ENCODE measurements at places on chromosomes 6 and 20.

GRCh38 chr6:170461556-170462365 is 91.3 kb downstream of the PSMB1 start:
- no peak for DNase-seq

DNA sequence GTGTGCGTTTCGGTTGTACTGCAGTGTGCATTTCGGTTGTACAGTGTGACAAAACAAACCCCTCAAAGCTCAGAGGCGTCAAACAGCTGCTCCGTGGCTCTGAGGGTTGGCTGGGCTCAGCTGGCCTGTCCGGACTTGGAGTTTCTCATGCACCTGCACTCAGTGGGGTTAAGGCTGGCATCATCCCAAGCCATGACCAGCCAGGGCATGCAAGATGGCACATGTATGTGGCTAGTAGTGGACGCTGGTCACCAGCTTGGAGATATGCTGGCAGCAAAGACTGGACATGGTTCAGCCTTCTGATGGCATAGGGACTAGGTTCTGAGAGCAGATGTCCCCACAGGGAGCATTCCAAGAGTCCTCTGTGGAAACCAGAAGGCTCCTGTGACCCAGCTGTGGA is 187.2 kb downstream of the CDH4 start:
- no peak for DNase-seq

DNA sequence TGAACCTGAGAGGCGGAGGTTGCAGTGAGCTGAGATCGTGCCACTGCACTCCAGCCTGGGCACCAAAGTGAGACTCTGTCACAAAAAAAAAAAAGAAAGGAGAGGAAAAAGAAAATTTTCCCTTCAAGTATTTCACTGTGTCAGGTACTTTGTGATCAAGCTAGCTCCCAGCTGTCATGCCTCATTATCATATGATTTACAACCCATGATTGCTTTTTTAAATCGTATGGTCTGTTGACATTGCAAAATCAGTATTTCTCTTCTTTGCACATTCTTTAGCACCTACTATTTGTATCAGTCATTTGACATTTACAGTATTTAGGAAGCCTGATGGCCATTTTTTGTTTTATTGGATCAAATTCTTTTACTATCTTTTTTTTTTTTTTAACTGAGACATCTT is 22.4 kb downstream of the SASH1 start:
- no peak for DNase-seq

DNA sequence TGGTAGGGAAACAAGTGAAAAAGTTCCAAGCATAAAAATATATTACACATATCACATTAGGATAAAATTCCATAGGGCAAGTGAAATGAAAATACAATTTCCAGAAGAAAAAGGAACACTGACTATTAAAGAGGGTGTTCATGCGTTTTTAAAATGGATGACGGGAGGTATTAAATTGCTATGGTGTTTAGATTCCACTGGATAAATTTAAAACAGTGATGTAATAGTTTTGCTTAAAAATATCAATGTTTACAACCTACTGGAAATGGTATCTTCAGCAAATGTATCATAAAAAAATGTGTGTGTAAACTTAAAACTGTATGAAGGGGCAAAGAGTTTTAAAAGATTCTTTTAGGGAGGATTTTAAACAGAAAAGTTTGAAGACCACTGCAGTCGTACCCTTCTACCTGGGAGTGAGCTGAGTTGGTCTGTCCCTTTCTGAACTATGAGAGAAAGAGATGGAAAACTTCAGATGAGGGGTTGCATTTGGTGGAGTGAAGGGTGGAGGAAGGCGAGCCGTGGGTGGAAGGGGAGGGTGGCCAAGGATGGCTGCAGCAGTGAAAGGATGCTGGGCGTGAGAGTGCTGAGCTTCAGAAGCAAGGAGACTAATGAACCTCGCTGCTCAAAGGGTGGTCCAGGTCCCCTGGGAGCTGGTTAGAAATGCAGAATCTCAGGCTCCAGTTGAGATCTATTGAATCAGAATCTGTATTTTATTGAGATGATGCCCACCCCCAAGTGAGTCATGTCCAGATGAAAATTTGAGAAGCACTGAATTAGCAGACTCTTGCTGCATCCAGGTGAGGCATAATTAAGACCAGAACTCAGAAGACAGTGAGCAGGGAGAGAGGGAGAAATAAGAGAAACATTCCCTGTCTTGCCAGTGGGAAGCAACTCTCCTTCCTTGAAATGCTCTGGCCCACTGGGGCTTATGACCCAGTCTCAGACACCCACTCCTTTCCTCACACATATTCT is 54.5 kb upstream of the MRPS10 start:
- DNase-seq = no peak

DNA sequence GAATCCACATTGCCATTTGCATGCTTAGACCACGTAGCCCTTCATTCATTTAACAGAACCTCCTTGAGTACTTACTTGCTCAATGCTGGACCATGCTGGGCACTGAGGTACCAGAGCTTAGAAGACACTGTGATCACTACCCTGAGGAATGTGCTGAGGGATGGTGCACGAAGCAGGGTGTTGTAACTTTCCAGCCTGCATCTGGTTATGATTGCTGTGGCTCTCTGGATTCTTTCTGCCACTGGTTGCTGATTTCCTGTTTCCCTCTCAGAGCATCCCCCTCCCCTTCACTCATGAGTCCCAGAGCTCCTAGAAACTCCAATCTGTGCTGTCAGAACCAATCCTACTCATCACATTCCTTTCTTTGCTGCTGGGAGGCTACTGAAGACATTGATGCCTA is 537.4 kb downstream of the PTPRT start:
- DNase-seq = no peak

- no peak for DNase-seq
Measured at GRCh38 chr20:52191916-52192718, 538 bp upstream of the ZFP64 start.

- DNase-seq = no peak
Measured at GRCh38 chr6:90989763-90990162, 402.9 kb upstream of the MAP3K7 start.

GRCh38 chr20:36881888-36882287 is 6.0 kb downstream of the TLDC2 start:
- DNase-seq = no peak

DNA sequence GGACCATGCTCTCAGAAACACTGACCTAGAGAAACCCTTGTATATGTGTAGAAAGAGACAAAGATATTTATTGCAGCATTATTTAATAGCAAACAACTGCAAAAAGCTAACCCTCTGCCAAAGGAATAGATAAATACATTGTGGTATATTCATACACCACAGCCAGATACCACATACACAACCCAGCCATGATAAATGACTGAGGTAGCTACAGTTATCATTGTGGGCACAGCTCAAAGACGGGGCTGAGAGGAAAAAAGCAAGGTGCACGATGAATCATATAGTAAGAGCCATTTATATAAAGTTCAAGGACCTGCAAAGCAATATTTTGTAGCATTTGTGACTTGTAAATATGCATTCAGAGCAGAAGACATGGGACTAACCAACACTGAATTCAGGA is 30.8 kb downstream of the RSPO4 start:
- DNase-seq = no peak

DNA sequence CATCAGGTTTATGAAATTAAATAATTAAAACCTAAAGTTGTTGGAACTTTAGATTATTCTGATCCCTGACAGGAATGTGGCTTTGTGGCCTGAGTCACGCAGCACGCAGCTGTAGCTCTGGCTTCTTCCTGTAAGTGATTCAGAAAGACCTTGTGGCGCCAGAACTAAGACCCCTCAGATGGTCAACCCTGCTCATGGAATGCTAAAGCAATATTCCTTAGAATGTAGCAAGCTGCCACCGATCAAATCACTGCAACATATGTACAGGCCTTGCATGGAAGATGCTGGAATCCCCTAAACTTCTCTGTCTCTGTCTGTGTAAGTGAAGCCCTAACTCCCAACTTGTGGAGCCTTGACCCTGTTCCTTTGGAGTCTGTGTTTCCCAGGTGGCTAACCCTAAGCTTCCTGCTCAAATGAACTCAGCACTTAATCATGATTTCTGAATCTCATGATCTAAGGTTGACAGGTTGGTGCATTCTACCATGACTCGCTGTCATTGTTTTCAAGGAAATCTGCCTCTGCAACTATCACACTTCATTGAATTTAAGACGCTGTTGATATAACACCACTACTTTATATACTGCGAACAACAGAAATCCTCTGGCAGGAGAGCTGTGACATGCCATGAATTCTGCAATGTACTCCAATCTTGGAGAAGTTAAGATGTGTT is 111.2 kb upstream of the CST7 start:
- DNase-seq = no peak

DNA sequence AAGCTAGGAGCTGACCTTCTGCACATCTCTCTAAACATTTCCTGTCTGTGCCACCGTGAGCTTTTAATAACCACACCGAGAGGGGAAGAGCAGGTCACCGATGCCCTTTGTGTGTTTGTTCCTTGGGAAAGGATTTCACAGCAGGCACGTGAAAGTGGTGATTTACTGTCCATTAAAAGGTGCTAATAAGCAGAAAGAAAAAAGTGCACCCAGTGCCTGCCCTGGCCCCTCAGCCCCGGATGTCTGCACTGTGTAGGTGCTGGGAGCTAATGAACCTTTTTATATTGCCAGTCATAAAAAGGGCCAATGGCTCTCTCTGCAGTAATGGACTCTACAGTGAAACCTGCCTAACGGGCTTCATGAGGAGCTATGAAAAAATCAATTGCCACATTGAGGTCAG is 312.6 kb downstream of the C6orf118 start:
- no peak for DNase-seq

- no peak for DNase-seq
Measured at GRCh38 chr20:46154305-46154704, 36.2 kb downstream of the CD40 start.

GRCh38 chr6:79954849-79955248 is 7.5 kb upstream of the ELOVL4 start:
- no peak for DNase-seq

GRCh38 chr6:122276637-122277036 is 122.8 kb upstream of the HSF2 start:
- DNase-seq = no peak

GRCh38 chr6:111482188-111482958 is 645 bp downstream of the REV3L start:
- DNase-seq = peak; percentile 18

DNA sequence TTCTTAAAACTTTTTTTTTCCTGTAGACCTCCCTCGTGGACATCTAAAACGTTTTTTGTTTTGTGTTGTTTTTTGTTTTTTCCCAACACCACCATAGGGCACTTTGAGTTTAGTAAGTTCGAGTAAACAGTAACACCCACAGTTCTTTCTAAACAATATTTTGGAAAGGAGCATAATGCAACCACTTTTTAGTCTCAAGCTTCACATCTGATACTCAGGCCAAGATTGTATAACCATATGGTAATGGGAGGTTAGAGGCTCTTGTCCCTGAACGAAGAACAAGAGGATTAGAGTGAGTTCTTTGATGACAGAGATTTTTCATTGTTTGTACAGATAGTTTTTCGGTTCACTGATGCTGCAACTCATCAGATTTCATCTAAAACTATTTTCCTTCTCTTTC is 144.6 kb downstream of the MTHFD1L start:
- no peak for DNase-seq

- no peak for DNase-seq
Measured at GRCh38 chr6:82988930-82989351, 76.7 kb downstream of the UBE3D start.

- no peak for DNase-seq
Measured at GRCh38 chr6:143700684-143701348, 23.1 kb downstream of the PHACTR2 start.

- no peak for DNase-seq
Measured at GRCh38 chr6:42428326-42429041, 23.2 kb downstream of the TRERF1 start.

DNA sequence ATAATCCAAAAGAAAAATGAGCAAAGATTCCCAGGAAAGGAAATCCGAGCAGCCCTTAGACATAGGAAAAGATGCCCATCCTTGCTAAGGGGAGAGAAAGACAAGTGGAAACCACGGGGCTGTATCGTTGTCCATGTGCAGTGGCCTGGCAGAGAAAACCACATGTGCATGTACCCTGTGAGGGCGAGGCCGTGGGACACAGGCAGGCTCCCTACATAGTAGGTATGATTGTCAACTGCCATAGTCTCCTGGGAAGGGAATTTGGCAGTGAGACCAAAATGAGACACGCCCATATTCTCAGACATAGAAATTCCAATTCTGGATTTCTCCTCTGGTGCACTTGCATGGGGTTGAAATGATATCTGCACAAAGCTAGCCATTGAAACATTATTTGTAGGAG is 169.7 kb upstream of the SALL4 start:
- DNase-seq = no peak

- DNase-seq = no peak
Measured at GRCh38 chr6:26576407-26576843, 20.3 kb upstream of the ABT1 start.

DNA sequence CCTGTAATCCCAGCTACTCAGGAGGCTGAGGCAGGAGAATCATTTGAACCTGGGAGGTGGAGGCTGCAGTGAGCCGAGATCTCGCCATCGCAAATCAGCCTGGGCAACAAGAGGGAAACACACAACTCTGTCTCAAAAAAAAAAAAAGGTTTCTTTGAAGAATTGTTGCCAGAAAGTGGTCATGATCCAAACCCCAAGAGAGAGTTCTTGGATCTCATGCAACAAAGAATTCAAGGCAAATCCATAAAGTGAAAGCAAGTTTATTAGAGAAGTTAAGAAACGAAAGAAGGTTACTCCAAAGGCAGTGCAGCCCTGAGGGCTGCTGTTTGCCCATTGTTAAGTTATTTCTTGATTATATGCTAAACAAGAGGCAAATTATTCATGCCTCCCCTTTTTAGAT is 14.5 kb upstream of the KIFC1 start:
- no peak for DNase-seq
